ENCODE measurements at places on chromosomes 2 and 18.
A peak's percentile ranks its signal among the peaks of the same experiment; 100 is the strongest.

DNA sequence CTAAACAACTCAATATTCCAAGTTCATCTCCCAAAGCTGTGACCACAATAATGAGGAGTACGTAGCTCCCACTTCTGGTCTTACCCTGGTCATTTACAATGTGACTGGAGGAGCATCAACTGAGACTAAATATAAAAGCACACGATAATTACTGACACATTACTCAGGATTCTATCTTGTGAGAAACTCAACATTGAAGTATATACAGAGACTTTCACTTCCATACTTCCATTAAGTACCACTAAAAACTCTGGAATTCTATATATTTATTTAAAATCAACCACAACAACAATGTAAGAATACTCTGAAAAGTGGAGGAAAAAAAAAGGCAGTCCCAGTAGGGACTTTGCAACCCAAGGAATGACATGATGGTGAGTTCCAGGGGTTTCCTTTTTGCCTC is 61.4 kb downstream of the XDH start:
- DNase-seq = no peak

DNA sequence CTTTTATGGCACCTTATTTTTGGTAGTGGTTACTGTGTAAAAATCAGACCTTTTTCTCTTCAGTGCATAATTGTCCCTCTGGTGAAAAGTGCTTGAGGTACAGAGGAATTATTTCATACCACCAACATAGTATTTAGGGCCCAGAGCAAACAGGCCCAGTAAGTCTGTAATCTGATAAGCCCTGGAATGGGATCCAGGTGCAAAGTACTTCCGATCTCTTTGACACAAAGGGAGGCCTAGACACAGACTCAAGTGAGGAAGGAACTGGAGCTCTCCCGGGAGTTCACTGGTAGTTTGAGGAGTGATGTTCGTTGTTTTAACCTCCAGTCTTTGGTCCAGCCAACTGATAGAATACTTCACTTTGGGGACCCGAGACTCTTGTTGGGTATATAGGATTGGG is 57.4 kb downstream of the RAB31 start:
- DNase-seq = no peak

DNA sequence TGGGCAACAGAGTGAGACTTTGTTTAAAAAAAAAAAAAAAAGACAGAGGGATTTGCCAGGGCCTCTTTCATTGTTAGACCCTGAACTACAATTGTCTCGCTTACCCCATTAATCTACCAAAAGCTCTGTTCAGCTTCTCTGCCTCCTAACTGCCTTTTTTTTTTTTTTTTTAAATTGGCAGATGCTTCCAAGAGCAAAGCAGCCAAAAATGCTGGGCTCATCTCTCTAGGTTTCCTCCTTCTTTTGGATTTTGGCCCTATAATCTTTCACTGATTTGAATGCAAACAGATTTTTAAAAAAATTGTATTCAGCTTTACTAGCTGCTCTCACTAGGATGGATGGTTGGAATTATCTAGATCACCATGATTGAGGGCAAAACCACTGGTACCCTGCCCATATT is 33.2 kb upstream of the RAPGEF4 start:
- DNase-seq = no peak

GRCh38 chr2:71536226-71536671 is 82.9 kb downstream of the DYSF start:
- DNase-seq = no peak

DNA sequence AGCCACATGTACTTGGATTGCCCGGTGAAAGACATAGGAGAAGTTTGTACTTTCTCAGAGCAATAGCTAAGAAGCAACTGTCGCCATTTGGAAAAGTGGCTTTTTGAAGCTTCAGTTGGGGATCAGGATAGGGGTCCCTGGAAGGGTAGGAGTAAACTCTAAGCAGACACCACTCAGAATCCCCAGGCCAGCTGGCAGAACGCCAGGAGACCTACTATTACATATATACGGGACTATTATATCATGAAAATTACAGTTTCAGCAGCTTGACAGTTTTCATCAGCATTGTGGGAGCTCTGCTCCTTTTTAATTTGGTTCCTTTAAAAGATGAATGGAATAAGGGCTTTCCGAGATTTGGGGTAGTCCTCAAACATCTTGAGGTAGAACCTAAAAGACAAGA is 54.9 kb downstream of the SRD5A2 start:
- no peak for DNase-seq

DNA sequence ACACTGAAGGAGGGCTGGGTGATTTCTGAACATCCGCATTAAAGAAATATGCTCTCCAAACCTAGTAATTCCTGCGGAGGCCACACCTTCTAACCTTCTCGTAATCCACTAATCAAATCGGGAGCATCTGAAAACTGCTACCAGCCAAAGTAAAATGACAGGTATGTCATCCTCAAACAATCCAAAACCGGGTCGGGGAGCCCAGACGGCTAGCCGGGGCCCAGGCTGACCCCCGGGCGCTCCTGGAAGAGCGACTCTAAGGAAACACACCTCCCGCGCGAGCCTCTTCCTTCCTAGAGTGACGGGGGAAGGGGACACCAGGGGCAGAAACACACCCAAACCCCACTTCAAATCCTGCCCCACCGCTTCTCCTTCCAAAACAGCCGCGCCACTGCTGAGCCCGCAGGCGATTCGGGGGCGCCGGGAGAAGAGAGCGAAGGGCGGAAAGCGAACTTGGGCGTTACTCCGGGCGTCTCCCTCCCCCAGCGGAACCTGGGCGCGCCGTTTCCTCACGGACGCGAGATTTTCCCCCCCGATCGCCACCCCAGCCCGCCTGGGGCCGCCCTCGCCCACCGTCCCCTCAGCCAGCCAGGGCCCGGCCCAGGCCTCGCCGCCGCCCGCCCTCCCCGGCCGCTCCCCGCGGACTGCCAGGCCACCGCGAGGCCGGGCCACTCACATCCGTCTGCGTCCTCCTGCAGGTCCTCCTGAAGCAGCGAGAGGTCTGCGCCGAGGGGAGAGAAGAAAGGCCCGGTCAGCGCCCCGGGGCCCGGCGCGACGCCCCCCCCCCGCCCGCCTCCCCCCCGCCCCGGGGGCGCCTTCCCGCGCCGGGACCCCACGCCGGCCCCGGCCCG is 584 bp downstream of the PPP4R1 start:
- DNase-seq = peak; percentile 8

DNA sequence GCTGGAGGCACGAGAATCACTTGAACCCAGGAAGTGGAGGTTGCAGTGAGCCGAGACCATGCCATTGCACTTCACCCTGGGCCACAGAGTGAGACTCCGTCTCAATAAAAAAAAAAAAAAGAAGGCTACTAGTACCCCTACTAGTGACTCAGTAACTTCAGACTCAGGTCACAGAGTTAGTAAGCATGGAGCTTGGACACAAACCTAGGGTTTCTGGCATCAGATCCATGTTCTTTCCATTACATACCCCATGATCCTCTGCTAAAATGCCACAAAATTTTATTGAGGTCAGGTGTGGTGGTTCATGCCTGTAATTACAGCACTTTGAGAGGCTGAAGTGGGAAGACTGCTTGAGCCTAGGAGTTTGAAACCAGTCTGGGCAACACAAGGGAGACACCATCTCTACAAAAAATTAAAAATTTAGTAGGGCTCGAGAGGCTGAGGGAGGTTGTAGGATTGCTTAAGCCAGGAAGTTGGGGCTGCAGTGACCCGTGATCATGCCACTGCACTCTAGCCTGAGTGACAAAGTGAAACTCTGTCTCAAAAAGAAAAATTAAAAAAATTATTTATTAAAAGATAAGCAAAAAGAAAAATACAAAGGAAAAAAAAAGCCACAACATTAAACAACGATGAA is 45.1 kb downstream of the DHX57 start:
- no peak for DNase-seq

GRCh38 chr18:22847392-22847791 is 85.7 kb upstream of the RBBP8 start:
- no peak for DNase-seq

GRCh38 chr2:203989521-203989920 is 53.0 kb downstream of the ICOS start:
- DNase-seq = no peak

DNA sequence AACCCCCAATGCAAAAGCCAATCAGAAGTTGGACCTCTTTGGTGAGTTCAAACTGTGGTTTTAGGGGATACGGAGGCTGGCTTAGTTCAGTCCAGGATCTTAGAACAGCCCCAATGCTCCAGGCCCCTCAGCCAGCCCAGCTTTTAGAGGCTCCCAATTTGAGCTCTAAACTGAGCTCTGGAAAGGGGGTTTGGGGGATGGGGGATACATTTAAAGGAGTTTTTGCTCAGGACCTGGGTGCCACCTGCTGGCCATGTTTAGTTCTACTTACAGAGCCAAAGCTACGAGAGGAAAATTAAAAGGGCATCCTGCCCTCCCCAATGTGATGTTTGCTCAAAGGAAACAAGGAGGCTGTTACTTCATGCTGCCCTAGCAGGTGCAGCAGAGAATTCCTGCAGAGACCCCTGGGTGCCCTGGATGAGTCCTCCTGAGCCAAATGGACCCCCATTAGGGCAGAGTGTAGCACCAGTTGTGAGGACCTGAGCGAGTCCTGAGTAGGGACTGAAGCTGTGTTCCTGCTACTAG is 15.9 kb upstream of the TMEM214 start:
- DNase-seq = peak; percentile 18

GRCh38 chr2:232981767-232982360 is 31.2 kb downstream of the NGEF start:
- DNase-seq = no peak

DNA sequence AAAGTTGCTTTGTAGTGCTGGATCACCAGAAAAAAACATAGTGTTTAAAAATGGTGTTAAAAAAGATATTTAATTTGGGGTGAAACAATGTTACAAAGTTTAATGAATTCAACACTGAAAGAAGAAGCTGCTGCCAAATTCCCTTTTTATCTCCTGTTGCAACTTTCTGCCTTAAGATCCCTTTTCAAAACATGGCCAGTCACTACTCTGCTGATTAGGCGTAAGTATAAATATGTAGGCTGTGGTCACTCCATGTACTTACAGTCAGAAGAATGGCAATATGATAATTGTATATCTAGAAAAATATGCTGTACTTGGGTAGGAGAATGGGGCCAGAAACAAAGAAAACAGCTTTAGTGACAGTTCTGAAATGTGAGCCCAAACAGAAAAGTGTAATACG is 123.5 kb upstream of the ZBTB14 start:
- DNase-seq = no peak

GRCh38 chr2:132424526-132425121 is 8.0 kb downstream of the GPR39 start:
- no peak for DNase-seq

DNA sequence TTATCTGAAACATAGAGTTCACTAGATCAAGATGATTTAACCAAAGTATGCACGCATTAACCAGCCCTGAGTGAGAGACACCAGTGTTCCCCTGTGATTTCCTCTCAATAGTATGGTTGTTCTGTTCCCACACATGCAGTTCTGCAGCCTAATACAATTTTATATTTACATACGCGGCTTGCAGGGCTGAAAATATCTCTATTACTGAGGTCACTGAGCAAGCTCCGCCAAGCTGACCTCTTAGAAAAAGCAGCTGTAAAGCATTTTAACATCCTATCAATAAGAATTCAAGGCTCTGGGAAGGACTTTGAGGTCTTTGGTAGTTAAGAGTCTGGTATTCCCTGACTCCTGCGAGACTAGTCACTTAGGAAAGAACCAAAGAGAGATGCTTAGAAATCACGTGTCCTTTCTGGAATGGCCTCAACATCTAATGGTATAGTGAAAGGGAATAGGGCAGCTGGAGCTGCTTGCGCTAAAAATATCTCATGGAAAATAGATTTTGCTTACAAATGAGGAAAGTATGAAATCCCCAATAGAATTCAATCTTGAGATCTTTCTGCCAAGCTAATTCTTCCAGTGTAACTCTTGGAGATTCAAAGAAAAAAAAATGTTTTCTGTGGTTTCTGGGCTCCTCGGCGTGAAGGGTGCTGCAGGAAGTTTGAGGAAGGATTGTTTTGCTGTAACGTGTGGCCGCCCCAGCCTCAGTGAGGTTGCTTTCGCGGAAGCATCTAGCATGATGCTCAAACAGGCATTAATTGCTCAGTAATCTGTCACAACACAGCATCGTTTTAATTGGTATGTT is 59.2 kb downstream of the DOCK10 start:
- DNase-seq = no peak

DNA sequence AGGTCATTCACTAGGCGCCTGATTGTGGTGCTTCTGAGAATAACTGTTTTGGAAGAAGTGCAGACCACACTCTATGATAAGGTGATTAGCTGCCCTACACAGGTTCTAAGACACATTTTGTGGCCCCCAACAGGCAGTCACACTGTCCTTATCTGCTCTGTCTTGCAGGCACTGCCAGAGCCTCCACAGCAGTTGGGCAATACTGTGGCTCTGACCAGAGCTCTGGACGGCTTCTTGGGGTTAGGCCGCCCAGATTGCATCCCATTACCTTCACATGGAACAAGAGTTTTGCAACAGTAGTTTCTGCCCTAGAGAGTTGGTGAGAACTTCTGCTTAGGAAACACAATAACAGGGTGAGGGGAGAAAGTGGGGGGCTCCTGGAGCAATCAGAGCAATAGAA is 22.7 kb downstream of the RUFY4 start:
- DNase-seq = no peak

DNA sequence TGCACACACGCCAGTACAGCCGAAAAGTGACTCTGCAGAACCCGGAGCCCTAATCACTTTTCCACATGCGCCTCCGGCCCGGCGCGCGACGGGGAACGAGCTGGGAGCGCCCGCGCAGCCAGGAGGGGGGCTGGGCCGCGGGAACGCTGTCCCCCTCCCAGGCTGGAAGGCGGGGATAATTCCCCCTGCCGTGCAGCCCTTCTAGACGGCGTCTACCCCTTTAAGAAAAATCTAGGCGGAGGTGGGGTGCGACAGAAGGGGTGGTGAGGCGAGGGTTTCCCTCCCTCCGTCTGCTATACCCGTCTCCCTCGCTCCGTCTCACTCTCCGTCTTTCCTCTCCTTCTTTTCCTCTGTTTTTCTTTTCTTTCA is 2.4 kb downstream of the CYP26B1 start:
- DNase-seq = no peak

DNA sequence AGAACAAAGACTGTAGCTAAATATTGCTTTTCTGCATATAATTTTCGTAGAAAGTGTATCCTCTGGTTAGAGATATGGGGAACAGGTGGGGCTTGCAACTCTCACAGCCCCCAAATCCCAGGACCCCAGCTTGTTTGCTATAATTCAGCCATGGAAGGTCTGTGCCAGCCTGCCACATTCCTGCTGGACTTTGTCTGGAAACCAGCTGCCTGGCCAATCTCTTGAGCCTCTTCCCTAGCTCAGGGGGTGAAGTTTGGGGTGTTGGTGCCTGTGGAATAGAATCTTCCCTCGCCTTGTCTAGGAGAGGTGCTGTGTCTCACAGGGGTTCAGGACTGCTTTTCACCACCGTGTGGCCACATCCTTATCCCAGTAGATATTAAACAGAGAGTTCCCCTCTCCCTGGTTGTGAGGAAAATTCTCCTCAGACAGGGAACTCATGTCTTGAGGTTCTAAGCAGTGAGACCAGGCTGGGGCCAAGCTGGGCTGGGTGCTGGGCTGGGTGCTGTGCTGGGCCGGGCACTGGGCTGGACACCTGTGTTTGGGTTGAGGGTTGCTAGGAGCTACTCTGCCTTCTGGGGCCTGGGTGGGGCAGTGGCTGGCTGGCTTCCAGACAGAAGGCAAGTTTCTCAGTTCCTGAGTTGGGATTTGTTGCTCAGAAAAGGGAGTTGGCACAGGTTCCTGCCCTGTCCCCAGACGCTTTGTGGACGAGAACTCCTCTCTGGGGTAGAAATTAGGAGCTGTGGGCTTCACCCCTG is 12.3 kb downstream of the TOGARAM2 start:
- no peak for DNase-seq

Data from T follicular helper cell (primary cell).